Cardiac fibroblast (primary cell): ENCODE measurements at places on chromosomes 4 and X.
A peak's percentile ranks its signal among the peaks of the same experiment; 100 is the strongest.

DNA sequence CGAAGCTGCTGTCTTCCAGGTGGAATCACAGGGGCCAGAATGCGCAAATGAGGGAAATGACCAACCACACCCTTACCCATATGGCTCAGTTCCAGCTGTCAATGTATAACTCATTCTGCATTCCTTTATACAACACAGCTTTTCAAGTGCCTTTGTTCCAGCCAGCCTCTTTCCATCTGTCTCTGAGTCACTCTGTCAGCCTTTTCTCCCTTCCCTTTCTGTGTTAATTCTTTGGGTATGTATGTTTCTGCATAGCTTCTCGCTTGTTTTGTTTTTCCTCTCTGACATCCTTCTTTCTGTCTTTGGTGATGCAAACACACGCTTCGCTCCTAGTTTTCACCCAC, 54.5 kb downstream of the RS1 start:
- peak; percentile 42 for DNase-seq

DNA sequence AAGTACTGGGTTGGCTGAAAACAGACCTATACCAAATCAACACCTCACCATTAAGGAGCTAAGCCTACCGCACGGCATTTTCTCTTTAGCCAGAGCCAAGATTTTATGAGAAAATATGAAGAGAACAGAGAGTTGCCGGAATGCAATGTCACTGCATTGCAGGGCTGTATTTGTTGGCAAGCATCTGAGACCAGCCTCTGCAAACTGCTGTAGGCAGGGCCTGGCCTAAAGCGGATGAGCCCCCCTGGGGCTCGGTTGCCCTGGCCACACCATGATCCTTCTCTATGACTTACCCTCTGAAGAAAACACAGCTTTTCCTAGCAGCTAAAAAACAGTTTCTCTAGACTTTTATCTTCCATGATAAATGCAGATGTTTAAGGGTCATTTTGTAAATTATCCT, 120.5 kb upstream of the SORBS2 start:
- peak; percentile 65 for DNase-seq

- DNase-seq, result peak; percentile 51
Measured at GRCh38 chrX:20218836-20219505, 47.7 kb downstream of the RPS6KA3 start.

GRCh38 chrX:276581-277201, 4.5 kb upstream of the PLCXD1 start:
- DNase-seq, result peak; percentile 39

DNA sequence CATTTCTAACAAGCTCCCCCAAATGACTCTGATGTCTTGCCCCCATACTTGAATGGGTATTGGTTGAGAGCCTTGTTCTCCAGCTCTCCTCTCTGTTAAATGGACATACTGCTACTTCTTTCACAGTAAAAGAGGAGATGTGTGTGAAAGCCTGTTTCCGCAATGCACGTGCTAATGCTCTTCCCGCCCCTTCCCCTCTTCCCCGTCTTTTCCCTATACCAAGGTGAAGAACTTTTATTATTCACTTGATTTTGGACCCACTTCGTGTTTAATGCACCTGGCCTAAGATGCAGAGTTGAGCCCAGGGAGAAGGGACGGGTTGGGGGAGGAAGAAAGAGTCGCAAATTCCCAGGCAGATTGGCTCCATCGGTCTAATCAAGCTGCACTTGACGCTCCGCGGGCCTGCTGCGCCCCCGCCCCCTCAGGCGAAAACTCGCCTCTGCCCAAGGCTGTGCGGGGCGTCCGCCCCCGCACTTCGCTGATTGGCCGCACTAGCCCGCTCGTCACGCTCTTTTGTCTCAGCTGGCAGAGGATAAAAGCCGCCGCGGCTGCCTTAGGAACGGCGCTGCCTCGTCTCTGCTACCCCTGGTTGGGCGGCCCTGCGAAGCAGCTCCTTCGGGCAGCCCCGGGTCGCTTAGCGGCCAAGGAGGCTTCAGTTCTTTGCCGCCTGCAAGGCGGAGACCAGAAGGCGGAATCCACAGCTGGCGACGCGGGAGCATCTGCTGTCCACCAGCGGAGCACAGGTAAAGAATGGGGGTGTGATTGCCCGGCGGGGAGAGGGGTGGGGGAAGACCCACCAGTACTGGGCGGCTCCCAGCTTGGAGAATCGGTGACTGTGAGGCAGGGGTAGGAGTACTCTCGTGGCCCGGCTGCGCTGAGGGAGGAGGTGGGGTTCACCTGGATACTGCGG, at the start of gene ZCCHC12:
ZCCHC12 (plus strand) TSS at position 562 of the 910 bp plus-strand sequence. CDS start 1,421 bp downstream, outside the sequence.
- DNase-seq, result peak; percentile 33

DNA sequence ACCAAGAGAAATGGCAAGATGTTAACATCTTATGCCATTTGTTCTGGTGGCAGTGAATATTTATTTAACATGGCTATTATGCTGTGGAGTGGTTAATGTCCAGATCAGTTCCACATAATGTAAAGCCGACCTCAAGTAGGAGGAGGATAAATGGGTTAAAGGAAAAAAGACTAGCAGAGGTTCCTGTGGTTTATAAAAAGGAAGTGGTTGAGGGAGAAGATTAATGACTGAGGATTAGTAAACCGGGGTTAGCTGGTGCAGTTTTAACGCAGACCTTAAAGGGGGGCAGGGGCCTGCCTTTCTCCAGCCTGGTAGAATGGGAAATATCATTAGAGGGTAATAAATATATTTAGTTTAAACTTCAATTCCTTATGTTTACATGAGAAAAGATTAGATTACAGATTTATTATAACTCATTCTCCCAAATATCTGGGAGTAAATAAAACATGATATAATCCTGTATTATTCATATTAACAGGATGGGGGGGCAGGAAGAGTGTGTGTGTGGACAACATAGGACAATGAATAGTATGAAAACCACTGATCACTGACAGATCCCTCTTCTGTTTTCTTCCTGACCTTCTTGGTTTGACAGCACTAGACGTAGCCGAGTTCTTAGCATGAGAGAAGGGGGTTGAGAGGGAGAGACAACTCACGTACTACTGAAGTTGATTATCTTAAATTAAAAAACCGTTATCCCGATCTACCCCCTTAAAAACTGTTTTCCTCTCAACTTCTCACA, 124.1 kb upstream of the LIMCH1 start:
- DNase-seq, result peak; percentile 15

GRCh38 chrX:71867680-71868079, 43.0 kb upstream of the NHSL2 start:
- DNase-seq, result no peak

DNA sequence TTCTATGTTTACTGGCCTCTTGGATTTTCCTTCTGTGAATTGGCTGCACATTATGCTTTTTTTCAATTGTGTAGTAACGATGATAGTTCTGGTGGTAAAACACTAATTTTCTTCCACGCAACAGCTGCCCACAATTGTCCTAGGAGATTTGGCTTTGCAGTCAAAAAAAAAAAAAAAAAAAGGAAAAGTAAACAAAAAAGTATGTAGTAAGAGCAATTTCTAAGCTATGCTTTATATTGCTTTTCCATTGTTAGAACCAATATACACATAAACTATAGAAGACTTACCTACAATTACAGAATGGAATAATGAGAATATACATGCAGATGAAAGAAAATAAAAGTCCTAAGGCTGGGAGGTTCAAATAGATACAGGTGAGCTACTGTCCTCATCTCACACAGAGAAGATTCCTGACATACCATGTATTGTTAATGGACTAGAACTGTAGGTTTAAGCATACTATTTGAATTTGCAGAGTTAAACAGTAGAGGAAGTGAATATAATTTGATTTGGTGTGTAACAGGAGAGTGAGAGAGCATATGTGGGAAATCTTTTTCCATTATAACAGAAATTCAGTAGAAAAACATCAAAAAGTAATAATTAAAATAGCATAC, 976.2 kb downstream of the RAB28 start:
- no peak for DNase-seq

DNA sequence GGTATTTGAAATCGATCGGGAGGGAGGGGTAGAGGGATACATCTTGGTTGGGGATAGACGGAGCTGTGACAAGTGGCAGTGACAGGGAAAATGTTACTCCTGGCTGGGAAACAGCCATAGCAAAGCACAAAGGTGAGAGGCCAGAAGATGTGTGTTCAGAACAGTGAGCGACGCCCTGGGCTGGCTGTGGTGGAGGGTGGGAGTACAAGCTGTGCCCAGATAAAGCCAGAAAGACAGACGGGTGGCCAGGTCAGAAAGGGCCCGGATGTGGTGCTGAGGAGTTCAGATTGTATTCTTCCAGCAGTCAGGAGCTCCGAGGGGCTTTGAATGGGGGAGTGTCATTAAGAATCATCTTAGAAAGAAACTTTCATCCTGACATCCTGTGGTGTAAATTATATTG, 27.9 kb downstream of the CCDC149 start:
- no peak for DNase-seq

DNA sequence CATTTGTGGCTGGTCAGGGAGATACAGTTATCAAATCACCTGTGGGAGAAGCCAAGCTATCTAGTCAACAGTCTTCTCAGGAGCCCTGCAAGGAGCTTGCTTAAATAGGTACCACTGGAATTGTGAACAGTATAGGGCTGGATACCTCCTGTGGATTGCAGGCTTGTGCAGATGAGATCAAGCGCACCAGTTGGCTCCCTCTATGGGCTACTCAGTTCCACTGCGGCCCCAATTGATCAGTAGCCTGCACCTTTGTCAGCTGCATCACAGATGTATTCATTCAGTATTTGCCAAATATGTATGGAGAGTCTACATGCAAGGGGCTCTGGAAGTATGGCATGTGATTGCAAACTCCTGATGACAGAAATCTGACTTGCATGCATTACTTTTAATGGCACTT, 28.6 kb downstream of the TEX13A start:
- peak; percentile 20 for DNase-seq

DNA sequence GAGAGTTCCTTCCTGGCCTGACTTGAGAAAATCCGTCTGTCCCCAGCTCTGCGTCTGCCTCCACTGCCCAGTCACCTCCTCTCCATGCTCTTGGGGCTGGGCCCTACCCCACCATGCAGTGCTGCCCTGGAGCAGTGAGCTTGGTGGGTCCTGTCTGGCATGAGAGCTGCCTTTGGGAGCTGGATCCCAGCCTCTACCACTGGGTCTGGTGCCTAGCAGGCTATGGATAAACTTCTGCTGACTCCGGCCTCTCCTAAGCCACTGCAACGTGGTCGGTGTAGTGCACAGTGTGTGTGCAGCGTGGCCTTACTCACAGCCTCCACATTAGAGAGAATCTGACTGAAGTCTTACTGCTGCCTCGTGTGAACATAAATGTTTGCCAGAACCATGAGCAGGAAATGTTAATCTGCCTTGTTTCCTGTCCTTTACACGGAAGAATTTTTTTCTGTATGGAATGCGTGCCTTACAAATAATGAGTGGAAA, 47.6 kb downstream of the HTT start:
- peak; percentile 76 for DNase-seq

DNA sequence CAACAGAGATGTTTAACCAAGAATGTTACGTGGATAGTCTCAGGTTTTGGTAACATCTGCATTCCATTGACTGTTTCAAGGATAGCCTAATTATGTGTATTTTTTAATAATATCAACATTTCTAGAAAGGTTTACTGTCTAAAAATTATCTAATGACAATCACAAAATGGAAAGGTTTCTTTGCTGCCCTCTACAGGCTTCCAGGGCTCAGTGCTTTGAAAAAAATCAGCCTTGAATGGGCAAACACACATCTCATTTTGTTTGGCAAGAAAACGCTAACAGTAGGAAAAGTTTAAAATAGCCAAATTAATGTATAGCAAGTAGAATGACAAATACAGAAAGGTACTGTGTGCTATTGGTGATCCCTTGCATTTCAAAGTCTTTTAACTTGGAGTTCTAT, 223.4 kb upstream of the PRPS2 start:
- DNase-seq, result peak; percentile 26

DNA sequence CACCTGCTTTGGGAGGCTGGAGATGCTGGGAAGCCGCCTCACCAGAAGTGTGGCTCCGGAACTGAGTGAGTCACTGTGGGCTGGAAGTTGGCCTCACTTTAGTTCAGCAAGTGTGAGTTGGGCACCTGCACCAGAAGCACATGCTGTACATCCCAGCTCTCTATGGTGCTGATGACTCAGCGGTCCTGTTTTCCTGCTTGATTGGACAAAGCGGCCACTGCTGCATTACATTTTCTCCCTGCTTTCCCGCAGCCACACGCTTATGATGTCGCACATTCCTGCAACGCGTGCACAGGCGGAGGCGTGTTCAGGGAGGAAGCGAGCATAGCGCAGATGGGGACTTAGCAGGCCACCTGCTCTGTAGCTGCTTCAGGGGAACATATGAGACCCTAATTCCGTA, 26.7 kb upstream of the CLDN34 start:
- peak; percentile 33 for DNase-seq

DNA sequence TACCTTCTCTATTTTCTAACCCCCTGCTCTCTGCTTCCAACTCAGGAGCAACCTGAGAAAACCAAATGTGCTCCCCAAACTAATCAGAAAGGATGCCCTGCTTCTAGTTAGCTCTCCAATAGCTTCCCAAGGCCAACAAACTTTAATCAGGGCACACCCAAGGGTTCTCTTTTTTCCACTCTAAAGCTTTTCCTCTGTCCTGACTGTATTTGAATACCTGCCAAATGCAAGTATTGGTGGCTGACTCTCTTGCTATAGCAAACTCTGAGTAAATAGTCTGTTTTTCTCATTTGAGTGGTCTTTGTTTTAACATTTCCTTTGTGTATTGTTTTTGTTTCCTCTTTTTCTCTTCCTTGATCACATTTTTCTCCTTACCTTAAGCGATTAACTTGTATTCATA, 52.5 kb downstream of the GBA3 start:
- DNase-seq, result no peak

GRCh38 chr4:94463771-94464170, 12.0 kb downstream of the PDLIM5 start:
- peak; percentile 56 for DNase-seq

- peak; percentile 14 for DNase-seq
Measured at GRCh38 chr4:41475402-41475801, 62.6 kb upstream of the LIMCH1 start.

GRCh38 chrX:10244915-10245622, 88.3 kb downstream of the CLCN4 start:
- no peak for DNase-seq

GRCh38 chr4:20764366-20764992, 64.2 kb downstream of the PACRGL start:
- peak; percentile 11 for DNase-seq

- DNase-seq, result no peak
Measured at GRCh38 chr4:1195109-1195671, 22.8 kb upstream of the SPON2 start.

GRCh38 chr4:103105558-103106356, 6.1 kb upstream of the BDH2 start:
- no peak for DNase-seq

GRCh38 chr4:139568206-139568955, 12.4 kb upstream of the SETD7 start:
- DNase-seq, result peak; percentile 55

GRCh38 chr4:96753216-96753615, 913.3 kb downstream of the PDHA2 start:
- no peak for DNase-seq

GRCh38 chrX:27995611-27996010, 14.4 kb upstream of the DCAF8L1 start:
- DNase-seq, result no peak

DNA sequence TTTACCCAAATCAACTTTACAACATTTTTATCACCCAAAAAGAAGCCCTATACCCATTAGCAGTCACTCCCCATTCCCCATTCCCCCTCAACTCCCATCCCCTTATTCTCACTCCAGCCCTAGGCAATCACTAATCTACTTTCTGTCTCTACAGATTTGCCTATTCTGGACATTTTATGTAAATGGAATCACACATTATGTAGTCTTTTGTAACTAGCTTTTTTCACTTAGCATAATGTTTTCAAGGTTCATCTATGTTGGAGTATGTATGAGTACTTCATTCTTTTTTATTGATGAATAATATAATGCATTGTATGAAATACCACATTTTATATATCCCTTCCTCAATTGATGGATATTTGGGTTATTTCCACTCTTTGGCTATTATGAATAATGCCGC, 36.1 kb upstream of the HERC5 start:
- no peak for DNase-seq
